ENCODE measurements at places on chromosomes 1 and 21.

GRCh38 chr1:212294983-212295382, 9.8 kb downstream of the PPP2R5A start:
- DNase-seq, result no peak
- no peak overlapping the region for H3K27ac ChIP-seq
- no peaks in the 10 kb centered on the region for H3K27me3 ChIP-seq
- no peaks in the 10 kb centered on the region for H3K36me3 ChIP-seq
- H3K4me1 ChIP-seq, result peaks cover 29% of the 10 kb centered on the region
- H3K4me3 ChIP-seq, result no peak overlapping the region

GRCh38 chr1:228799924-228800323, 64.6 kb downstream of the RHOU start:
- H3K27me3 ChIP-seq, result no peaks in the 10 kb centered on the region
- H3K36me3 ChIP-seq, result no peaks in the 10 kb centered on the region
- no peak for DNase-seq
- H3K4me3 ChIP-seq, result no peak overlapping the region
- H3K27ac ChIP-seq, result no peak overlapping the region

DNA sequence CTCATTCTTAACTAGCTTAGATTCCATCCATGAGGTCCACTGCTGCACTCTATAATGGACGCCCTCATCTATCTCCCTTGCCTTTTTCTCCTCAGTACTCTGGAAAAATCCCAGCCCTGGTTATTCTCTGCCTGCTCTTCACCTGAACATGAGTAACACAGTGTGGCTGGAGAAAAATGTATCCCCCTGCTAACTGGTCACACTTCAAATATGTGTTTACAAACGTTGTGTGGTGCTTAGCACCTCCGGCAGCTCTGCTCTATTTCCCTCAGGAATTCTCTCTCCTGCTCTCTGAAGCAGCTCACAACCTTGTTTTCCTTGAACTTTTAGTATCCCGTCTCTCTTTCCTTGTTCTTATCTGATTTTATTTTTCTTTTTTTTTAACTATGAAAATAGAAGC, 4.1 kb downstream of the SCCPDH start:
- peaks cover 4% of the 10 kb centered on the region for H3K4me1 ChIP-seq
- no peaks in the 10 kb centered on the region for H3K36me3 ChIP-seq
- no peak overlapping the region for H3K27ac ChIP-seq
- no peaks in the 10 kb centered on the region for H3K27me3 ChIP-seq

- H3K4me1 ChIP-seq, result peaks cover 14% of the 10 kb centered on the region
- H3K36me3 ChIP-seq, result no peaks in the 10 kb centered on the region
- H3K27me3 ChIP-seq, result no peaks in the 10 kb centered on the region
- H3K27ac ChIP-seq, result no peak overlapping the region
- no peak for DNase-seq
- no peak overlapping the region for H3K4me3 ChIP-seq
These were observed 10.2 kb downstream of the USP24 start for GRCh38 chr1:55204997-55205396.

GRCh38 chr1:54887665-54888071, 673 bp upstream of the DHCR24 start:
- DNase-seq, result no peak
- no peaks in the 10 kb centered on the region for H3K27me3 ChIP-seq
- no peaks in the 10 kb centered on the region for H3K36me3 ChIP-seq
- H3K4me1 ChIP-seq, result no peaks in the 10 kb centered on the region

DNA sequence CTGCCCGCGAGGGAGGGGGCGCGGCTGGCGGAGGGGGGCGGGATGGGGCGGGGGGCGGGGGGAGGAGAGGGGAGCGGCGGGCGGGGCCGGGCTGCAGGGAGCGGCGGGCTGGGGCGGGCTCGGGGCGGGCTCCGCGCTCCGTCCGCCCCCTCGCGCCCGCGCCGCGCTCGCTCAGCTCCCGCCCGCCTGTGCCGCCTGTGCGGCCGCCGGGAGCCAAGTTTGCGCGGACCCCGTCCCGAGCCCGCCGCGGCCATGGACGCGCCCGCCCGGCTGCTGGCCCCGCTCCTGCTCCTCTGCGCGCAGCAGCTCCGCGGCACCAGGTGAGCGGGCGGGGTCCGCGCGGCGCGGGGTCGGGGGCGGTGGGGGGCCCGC, at the start of gene GABRD:
TSS of gene GABRD (plus strand) at position 174 of the 372 bp plus-strand sequence. CDS start at position 253, 79 bp downstream.
- H3K4me1 ChIP-seq, result peaks cover 9% of the 10 kb centered on the region
- H3K27ac ChIP-seq, result no peak within 1 kb of the TSS
- no peak for DNase-seq
- no peak within 1 kb of the TSS for H3K4me3 ChIP-seq
- H3K36me3 ChIP-seq, result no peaks in the 10 kb centered on the region

- no peak overlapping the region for H3K27ac ChIP-seq
- no peaks in the 10 kb centered on the region for H3K27me3 ChIP-seq
- no peak for DNase-seq
- no peak overlapping the region for H3K4me3 ChIP-seq
- peaks cover 9% of the 10 kb centered on the region for H3K4me1 ChIP-seq
These were observed 831 bp upstream of the KRTAP10-2 start for GRCh38 chr21:44552136-44552535.

- no peak for DNase-seq
- no peaks in the 10 kb centered on the region for H3K27me3 ChIP-seq
- H3K4me1 ChIP-seq, result peaks cover 27% of the 10 kb centered on the region
- no peaks in the 10 kb centered on the region for H3K36me3 ChIP-seq
- H3K27ac ChIP-seq, result no peak overlapping the region
- no peak overlapping the region for H3K4me3 ChIP-seq
These were observed 12.3 kb upstream of the HES5 start for GRCh38 chr1:2542246-2542915.

GRCh38 chr1:93757256-93758036, 75.8 kb upstream of the BCAR3 start:
- H3K36me3 ChIP-seq, result no peaks in the 10 kb centered on the region
- H3K27ac ChIP-seq, result no peak overlapping the region
- no peak for DNase-seq
- H3K4me3 ChIP-seq, result no peak overlapping the region
- H3K4me1 ChIP-seq, result peaks cover 4% of the 10 kb centered on the region
- no peaks in the 10 kb centered on the region for H3K27me3 ChIP-seq

GRCh38 chr1:9494936-9495758, 44.1 kb upstream of the SLC25A33 start:
- peak overlapping the region; percentile 42 for H3K4me3 ChIP-seq
- H3K4me1 ChIP-seq, result peaks cover 7% of the 10 kb centered on the region
- no peaks in the 10 kb centered on the region for H3K27me3 ChIP-seq
- H3K27ac ChIP-seq, result no peak overlapping the region
- peak; percentile 29 for DNase-seq

GRCh38 chr1:9128520-9129265, at the start of gene GPR157:
Gene GPR157, minus strand, starts transcription at chr1:9129102. Its CDS starts 75 bp downstream, at chr1:9129027.
- DNase-seq, result peak; percentile 66
- peak within 1 kb of the TSS; percentile 50 for H3K27ac ChIP-seq
- H3K4me3 ChIP-seq, result peak within 1 kb of the TSS; percentile 68
- no peaks in the 10 kb centered on the region for H3K27me3 ChIP-seq

Data from effector memory CD4-positive, alpha-beta T cell (primary cell).